ENCODE measurements at places on chromosomes 7 and 10.

DNA sequence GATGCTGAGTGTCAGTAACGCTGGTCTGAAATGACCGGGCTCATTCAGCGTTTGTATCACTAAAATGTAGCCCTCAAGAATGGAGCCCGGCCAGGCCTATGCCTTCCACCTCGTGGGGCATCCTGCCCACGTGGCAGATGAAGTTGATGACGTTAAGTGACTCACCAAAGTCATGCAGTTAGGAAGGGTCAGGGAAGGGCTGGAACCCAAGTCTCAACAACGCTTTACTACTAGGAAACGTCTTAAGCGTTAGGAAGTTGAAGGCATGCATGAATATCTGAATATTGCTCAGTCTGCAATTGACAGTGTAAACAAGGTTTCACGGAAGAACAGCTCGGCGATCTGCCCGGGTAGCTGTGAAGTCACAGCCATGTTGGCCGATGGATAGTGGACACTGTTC lies 14.0 kb upstream of the UBE3C start:
- DNase-seq: no peak

- no peak for DNase-seq
Measured at GRCh38 chr7:5690931-5691473, 90.5 kb downstream of the RNF216 start.

GRCh38 chr10:73876971-73877370 lies 2.6 kb upstream of the CAMK2G start:
- DNase-seq: no peak

DNA sequence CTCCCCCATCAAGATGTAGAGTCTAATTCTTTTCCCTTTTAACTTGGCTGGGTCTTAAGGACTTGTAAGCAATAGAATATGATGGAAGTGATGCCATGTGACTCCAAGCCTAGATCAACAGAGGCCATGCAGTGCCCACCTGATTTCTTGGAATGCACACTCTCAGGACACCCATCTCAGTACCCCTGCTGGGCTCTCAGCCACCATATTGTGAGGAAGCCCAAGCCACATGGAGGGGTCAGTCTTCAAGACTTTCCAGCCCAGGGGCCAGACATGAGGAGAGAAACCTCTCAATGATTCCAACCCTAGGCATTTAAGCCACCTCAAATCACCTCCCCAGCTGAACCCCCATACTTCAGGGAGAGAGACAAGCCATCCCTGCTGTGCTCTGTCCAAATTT lies 62.2 kb upstream of the CARD11 start:
- DNase-seq: no peak

GRCh38 chr7:96647733-96648132 lies 61.9 kb downstream of the SEM1 start:
- DNase-seq: no peak

DNA sequence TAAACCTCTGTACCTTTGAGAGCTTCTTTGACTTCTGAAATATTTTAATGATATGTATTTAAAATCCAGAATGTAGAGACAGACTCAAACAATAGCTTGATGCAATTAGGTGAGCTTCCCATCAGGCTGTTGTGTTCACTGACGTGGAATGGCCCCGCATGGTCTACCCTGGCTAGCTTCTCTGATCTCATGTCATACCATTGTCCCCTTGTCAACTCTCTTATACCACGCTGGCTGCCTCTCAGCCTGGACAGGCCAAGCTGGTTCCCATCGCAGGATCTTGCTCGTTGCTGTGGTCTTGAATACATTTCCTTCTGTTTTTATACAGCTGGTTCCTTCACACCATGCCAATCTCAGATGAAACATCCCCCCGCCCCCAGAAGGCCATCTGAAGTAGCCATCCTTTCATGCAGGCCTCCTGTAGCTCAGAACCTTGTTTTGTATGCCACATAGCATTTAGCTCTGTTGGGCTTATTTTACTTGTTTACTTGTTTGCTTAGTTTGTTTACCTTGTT lies 84.2 kb downstream of the FANK1 start:
- no peak for DNase-seq

DNA sequence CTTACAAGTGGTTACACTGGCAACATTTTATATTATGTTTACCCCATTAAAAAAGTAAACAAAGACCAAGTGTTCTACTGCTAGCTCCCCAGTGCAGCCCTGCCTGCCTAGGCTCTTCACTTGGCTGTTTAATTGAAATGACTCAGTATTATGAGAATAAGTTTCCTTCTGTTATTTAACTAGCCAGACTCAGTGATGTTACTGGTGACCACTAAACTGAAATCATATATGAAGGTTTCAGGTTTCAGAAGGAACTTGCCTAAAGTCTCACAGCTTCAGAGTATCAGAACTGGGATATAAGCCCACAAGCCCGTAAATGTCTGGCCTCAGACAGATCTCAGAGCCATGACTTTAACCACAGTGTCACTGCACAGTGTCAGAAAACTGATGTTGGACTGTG lies 66.8 kb upstream of the EXOC4 start:
- DNase-seq: no peak

DNA sequence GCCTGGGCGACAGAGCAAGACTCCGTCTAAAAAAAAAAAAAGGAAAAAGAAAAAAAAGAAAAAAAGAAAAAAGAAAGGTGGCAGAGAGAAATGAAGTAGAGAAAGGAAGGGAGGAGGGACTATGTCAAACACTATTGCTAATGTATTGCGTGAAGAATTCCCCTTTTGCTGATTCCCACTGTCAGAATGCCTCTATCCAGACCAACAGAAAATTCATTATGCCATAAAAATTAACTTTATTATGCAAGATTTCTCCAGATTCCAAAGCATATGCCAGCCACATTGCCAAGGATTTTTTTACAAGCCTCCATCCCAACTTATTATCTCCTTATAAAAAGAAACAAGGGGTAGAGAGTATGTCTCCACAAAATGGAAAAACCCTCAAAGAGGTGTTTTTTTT lies 209.3 kb downstream of the MTERF1 start:
- DNase-seq: no peak

- DNase-seq: no peak
Measured at GRCh38 chr7:128743112-128743772, 4.1 kb downstream of the CALU start.

- DNase-seq: no peak
Measured at GRCh38 chr10:105243381-105243780, 602.3 kb downstream of the SORCS3 start.

DNA sequence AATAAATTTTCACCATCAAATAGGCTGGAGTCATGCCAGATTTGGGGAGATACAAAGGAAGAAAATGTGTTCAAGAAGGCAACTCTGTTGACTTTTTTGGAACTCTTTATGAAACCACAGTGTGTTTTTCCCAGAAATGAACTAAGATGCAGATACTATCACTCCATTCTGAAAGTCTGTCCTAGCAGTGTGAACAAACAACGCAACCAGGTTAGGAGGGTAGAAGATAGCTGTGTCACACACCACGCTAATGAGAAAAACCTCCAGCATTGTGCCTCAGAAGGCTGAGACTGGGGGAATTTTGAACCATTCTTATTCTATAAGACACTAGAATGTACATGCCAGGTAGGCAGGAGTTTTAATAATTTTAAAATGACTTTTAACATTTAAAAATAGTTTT lies 15.9 kb upstream of the ATP6V0A4 start:
- no peak for DNase-seq

DNA sequence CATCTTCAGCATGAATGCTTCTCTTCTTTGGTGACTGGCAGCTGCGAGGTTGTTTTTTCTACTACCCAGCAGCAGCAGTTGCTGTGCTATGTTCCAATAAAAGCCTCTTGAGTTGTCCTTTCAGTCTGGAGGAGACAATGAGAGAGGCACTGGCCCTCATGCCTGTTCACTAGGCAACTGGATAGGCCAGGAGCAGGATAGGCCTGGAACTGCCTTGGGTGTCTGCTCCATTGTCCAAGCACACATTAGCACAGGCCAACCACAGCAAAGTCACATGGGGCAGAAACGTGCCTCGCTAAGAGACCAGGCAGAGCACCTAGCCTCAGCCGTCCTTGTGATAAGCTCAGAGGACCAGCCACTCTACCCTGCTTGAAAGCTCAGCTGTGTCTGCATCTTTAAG lies 76.9 kb upstream of the PDCD4 start:
- no peak for DNase-seq

DNA sequence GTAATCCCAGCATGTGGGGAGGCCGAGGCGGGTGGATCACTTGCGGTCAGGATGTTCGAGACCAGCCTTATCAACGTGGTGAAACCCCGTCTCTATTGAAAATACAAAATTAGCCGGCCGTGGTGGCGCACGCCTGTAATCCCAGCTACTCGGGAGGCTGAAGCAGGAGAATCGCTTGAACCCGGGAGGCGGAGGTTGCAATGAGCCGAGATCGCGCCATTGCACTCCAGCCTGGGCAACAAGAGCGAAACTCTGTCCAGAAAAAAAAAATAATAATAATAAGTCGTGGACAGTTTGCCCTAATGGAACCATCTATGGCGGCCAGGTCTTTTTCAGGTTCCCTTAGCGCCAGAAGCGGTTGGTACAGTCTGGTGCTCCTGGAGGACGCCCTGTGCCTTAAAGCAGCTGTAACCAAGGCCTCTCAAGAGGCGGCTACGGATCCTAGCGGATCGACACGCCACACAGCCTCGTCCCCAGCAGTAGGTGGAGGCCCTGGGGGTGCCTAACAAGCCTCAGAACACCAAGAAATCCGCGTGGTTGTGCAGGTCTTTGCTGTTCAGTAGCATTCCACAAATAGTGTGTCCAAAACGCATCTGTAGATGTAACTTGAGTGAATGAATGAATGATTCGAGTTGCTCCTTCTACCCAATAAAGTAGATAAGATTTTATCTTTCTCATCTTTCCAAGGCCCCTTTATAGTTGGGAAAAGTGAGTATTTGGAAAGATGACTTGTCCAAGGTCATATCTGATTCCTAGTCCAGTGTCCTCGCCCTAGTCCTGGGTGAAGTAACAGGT lies 982 bp downstream of the PGAM1 start:
- DNase-seq: no peak

- DNase-seq: no peak
Measured at GRCh38 chr7:41590986-41591385, 111.9 kb downstream of the INHBA start.

- no peak for DNase-seq
Measured at GRCh38 chr10:121048749-121049148, 197.6 kb downstream of the WDR11 start.

Data from activated T-helper 1 cell treated with Interleukin-2 at 50 U/mL for 16 hours (primary cell).